ENCODE measurements at places on chromosomes 2 and 18.

GRCh38 chr18:31102025-31102684, at the start of gene DSC2:
Gene DSC2 (minus strand): TSS chr18:31102421. CDS start chr18:31101971, 450 bp downstream.
- no peak for DNase-seq

GRCh38 chr18:13915995-13916431, 677 bp upstream of the MC2R start:
- no peak for DNase-seq

- DNase-seq, result no peak
Measured at GRCh38 chr2:109001201-109001600, 12.2 kb upstream of the EDAR start.

DNA sequence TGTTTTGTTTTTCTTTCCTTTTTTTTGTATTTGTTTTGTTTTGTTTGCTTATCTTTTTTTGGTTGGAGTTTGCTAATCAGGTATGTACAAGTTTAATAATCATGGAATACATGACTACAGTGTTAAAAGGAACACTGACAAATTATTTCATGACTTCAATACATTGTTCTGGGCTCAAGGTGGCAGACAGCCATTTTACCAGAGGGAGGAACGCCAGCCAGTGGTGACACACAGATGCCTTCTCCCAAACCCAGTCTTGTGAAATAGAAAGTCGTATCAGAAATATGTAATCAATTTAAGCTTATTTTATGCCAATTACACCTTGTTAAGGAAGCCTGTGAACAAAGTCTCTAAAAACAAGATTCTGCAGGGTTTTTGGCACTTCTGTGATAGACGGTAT, 264.0 kb upstream of the EPHA4 start:
- no peak for DNase-seq

DNA sequence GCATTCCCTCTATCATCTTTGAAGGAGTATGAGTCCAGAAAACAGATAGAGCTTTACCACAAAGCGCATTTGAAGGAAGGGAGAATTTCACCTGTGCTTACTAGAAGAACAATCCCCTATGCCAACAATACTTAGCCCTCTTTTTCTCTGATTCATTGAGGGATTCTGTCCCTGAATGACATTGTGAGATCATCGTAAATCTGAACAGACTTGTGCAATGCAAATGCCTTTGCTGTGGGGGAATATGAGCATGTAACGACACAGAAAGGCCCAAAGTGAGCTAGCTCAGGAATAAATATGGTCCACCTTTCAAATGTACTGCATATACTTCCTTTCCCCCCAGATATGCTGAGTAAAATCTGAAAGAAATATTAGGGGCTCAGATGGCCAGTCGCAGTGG, 67.6 kb downstream of the SCN1A start:
- DNase-seq, result no peak

DNA sequence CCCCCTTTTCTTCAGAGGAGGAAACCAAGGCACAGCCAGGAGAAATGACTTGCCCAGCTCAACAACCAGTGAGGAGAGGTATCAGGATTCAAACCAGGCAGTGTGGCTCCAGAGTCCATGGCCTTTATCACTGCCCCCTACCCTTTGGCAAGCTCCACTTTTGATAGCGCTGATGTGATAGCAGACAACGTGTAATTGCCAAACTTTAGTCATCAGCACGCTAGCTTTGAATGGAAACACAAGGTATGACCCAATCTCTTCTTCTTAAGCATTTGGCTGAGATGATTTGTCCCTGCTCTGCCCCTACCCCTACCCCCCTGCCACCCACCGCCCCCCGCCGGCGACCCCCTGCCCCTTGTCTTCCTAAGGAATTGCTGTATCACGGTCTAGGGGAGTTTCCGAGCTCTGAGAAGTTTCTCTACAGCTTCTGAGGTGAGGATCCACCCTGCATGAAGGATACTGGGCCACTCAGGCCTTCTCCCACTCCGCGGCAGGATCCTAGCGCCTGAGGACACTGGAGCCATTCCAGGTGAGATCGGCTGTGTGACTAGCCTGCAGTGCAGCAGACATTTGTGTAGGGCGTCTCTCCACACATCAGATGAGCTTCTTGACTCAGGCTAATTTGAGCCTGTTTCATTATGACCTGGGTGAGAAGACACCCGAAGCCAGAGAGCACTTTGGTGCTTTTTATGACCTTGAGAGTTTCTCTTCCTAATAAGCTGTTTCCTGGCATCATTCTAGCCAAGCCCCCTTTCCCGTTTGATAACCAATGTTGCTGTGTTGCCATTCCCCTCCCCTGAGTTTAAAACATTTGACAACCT, 75.1 kb upstream of the MAP4K4 start:
- DNase-seq, result no peak

- DNase-seq, result no peak
Measured at GRCh38 chr18:51537487-51537886, 340.0 kb upstream of the MEX3C start.

DNA sequence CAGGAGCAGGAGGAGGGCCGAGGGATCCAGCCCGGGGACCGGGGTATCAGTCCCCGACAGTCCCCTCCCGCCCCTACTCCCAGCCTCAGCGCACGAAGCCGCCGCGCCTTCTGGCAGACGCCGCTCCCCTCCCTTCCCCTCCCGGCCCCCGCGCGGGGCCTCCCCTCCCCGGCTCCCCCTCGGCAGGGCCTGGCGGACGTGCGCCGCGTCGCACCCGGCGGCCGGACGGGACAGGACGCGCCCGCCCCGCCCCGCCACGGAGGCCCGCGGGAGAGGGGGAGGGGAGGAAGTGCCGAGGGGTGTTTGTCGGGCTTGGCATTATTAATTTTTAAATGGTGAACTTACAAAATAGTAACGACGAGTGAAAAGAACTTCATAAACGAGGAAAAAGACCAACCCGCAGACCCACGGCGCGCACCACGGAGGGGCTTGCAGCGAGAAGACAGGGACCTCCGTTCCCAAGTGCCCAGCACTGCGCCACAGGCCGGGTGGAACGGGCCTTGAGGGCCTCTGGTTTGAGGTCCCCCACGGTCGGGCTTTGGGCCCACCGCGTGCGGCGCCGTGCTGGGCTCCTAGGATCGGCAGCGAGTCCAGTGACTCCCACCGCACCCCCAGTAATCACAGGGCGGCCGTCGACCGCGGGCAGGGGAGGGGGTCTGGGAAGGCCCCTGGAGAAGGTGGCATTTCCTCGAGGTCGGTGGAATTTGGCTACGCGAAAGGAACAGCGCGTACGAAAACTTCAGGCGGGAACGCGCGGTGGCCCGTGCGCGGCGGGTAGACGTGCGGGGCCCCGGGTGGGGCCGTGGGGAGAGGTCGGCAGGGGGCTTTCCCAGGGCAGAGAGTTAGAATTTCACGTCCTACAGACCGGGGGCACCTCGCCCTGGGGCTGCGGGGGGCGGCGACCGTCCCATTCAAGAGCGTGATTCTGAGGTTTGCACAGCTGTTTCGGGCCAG, 954 bp upstream of the CTDSP1 start:
- peak; percentile 73 for DNase-seq

- no peak for DNase-seq
Measured at GRCh38 chr2:46780801-46781445, 134.7 kb downstream of the MCFD2 start.

DNA sequence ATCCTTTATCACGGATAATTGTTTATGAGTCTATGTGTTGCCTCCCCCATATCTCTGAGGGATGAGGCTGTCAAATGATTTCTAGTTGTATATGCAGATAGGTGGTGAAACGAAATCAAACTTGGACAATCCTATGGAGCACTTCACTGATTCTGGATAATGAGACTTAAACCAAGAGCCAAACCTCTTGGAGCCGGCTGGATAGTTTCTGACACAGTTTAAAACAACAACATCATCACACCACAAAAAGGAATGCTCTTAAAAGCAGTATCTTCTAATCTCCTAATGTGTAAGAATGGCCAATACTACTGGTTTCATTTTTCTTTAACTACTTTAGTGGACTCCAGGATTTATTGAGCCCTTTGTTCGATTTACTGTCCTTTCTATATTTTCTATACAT, 36.5 kb downstream of the SPHKAP start:
- DNase-seq, result no peak

- no peak for DNase-seq
Measured at GRCh38 chr2:21260311-21260710, 136.5 kb downstream of the TDRD15 start.

DNA sequence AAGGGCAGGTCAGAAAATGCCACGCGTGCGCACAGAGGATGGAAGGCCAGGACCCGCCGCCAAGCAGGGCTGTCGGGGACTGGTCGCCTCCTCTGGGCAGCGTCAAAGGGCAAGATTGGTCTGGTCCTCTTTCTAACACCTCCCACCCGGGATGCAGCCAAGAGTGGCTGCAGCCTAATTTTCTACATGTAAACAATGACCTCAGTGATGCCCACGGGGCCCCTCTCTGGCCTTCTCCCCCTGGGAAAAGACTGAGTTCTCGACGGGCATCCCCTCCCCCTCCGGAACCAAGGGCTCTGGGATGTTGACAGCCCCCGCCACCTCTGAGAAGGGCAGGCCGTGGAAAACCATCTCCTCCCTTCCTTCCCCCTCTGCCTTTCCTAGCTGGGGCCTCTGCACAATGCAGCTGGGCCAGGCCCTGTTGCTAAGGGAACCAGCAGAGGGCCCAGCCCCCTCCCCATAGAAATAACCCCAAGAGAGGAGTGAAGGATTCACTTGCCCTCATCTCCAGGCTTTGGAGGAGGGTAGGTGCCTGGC, 80.0 kb upstream of the ZNF532 start:
- DNase-seq, result no peak

- no peak for DNase-seq
Measured at GRCh38 chr2:223692191-223692947, 90.2 kb upstream of the SCG2 start.

DNA sequence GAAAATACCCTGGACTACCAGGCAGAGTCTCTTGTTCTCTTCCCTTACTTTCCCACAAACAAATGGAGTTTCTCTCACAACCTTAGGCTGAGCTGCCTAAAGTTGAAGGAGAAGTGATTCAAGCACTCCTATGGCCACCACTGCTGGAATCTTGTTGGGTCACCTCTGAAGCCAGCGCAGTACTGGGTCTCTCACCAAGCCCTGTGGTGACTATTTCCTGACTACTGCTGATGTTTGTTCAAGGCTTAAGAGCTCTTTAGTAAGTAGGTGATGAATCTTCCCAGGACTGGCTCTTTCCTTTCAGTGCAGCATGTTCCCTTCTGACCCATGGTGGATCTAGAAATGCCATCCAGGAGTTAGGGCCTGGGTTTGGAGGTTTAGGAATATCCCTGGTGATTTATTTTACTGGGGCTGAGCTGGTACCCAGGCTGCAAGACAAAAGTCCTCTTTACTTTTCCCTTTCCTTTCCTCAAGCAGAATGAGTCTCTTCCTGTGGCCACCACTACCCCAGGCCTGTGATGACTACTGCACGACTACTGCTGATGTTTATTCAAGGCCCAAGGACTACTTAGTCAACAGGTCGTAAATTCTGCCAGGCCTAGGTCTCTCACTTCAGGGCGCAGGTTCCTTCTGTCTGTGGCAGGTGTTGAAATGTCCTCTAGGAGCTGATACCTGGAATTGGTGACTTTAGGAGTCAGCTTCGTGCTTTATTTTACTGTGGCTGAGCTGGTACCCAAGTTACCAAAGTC, 121.8 kb downstream of the SLC4A10 start:
- no peak for DNase-seq

GRCh38 chr18:77749089-77749488, 499.4 kb downstream of the GALR1 start:
- no peak for DNase-seq

GRCh38 chr18:250685-251084, 17.2 kb downstream of the THOC1 start:
- no peak for DNase-seq

DNA sequence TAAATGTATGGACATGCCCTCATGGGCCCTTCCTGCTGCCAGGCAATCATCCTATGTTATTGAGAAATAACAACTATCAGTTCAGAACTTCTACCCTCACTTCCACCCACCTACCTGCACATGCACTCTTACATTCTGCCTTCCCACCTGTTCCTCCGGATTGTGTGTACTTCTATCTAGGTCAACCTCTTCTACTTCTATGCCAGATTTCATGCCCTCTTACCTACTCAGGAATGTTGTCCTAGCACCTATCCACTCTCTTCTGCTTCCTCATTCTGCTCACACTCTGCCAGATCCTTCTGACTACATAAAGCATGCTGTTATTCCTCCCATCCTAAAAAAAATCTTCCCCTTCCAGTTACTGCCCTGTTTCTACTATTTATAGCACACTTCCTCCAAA, 333.5 kb downstream of the IRS1 start:
- DNase-seq, result no peak

DNA sequence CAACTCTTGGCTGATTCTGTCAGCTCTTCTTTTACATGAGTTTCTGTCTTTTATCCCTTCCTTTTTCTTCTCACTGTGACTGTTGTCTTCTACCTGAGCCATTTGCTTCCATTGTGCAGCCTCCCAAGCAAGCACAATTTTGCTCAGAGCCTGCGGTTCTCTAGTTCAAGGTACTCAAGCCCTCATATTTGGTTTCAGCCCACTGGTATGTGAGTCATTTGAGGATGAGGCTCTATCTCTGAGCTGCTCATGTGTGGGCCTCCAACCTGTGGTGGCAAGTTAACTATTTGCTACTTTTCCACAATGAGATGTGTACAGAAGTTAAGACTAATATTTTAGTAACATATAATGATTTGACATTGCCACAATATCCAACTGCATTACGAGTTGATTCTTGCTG, 183.0 kb downstream of the PHLPP1 start:
- DNase-seq, result no peak

Data from hematopoietic multipotent progenitor cell treated with erythropoietin and hydrocortisone succinate and interleukin-3 and kit ligand, for 15 days (in vitro differentiated cells).